ENCODE measurements at places on chromosomes 4 and X. TPM values are rescaled to one million over a fixed set of nuclear protein-coding genes. Genes with fewer than 3 reads are reported as not detected.

DNA sequence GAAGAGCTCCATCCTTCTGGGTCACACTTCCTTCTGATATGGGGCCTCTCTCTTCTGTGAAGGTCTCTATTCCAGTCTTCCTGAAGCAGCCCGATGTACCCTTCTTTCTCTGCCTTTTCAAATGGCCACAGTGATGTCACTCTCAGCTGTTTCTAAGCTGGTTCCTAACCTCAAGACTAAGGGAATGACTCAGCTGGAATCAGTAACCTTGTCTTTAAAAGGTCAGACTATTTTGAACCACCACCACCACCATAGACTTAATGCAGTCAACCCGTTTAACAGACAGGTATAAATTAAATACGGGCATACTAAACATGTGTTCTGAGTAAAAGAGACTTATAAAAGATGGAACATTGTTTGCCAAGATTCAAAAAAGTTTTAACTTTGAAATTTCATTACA, 121.0 kb downstream of the PPA2 start:
- no peaks in the 10 kb centered on the region for H3K4me1 ChIP-seq
- H3K36me3 ChIP-seq: no peaks in the 10 kb centered on the region
- no peaks in the 10 kb centered on the region for H3K27me3 ChIP-seq
- no peak overlapping the region for H3K4me3 ChIP-seq
- DNase-seq: peak; percentile 8

- H3K4me1 ChIP-seq: no peaks in the 10 kb centered on the region
- H3K4me3 ChIP-seq: no peak overlapping the region
- DNase-seq: peak; percentile 49
- no peaks in the 10 kb centered on the region for H3K36me3 ChIP-seq
- no peaks in the 10 kb centered on the region for H3K27me3 ChIP-seq
- no peak overlapping the region for H3K27ac ChIP-seq
Observed at GRCh38 chr4:126405369-126405982, 1090.7 kb downstream of the FAT4 start.

GRCh38 chrX:38661561-38661960, 100.2 kb downstream of the TSPAN7 start:
- no peak overlapping the region for H3K27ac ChIP-seq
- DNase-seq: no peak
- no peaks in the 10 kb centered on the region for H3K4me1 ChIP-seq
- H3K27me3 ChIP-seq: no peaks in the 10 kb centered on the region
- H3K4me3 ChIP-seq: no peak overlapping the region

GRCh38 chr4:107006218-107006617, 29.9 kb downstream of the DKK2 start:
- H3K4me1 ChIP-seq: no peaks in the 10 kb centered on the region
- H3K36me3 ChIP-seq: no peaks in the 10 kb centered on the region
- no peaks in the 10 kb centered on the region for H3K27me3 ChIP-seq
- no peak overlapping the region for H3K27ac ChIP-seq
- DNase-seq: no peak

GRCh38 chr4:153822316-153822715, 33.4 kb upstream of the SFRP2 start:
- no peak for DNase-seq
- H3K27ac ChIP-seq: no peak overlapping the region
- no peaks in the 10 kb centered on the region for H3K27me3 ChIP-seq
- no peak overlapping the region for H3K4me3 ChIP-seq
- H3K4me1 ChIP-seq: no peaks in the 10 kb centered on the region
- no peaks in the 10 kb centered on the region for H3K36me3 ChIP-seq

- DNase-seq: no peak
- H3K27me3 ChIP-seq: no peaks in the 10 kb centered on the region
- no peaks in the 10 kb centered on the region for H3K4me1 ChIP-seq
- H3K27ac ChIP-seq: no peak overlapping the region
- no peak overlapping the region for H3K4me3 ChIP-seq
- no peaks in the 10 kb centered on the region for H3K36me3 ChIP-seq
Observed at GRCh38 chr4:151743128-151743854, 17.5 kb downstream of the GATB start.

DNA sequence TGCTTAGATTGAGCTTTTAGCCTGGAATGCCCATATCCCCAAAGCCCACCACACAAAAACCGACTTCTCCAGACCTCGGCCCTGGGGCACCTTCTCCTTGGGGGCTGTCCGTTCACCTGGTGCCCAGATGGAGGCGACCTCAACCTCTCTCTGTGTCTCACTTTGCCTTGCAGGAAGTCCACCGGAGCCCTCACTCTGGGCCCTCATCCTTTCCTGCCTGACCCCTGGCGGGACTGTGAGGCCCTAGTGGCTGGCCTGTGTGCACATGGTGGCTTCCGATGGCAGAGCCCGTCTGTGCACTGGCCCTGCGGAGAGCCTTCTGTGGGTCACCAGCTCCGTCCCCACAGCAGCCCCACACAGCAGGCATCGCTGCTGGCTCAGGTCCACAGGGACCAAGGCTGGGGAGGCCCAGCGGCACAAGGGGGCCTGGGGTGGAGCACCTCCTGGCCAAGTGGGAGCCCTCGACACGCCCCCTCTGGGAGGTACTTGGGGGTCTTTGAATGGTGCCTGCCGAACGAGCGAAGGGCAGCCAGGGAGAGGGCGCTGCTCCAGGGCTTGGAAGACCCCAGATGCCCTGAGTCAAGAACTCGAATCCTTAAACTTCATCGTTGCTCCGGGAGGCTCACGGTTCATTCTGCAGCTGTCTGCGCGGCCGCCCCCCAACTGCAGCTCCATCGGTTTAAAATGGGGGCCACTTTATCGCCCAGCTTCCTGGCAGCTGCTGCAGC, 97.2 kb upstream of the ADRA2C start:
- no peaks in the 10 kb centered on the region for H3K36me3 ChIP-seq
- no peak overlapping the region for H3K4me3 ChIP-seq
- H3K27ac ChIP-seq: no peak overlapping the region
- no peak for DNase-seq
- peaks cover 4% of the 10 kb centered on the region for H3K27me3 ChIP-seq
- H3K4me1 ChIP-seq: no peaks in the 10 kb centered on the region

GRCh38 chr4:112485930-112486329, 30.1 kb downstream of the NEUROG2 start:
- no peak overlapping the region for H3K4me3 ChIP-seq
- no peak overlapping the region for H3K27ac ChIP-seq
- no peaks in the 10 kb centered on the region for H3K36me3 ChIP-seq
- no peak for DNase-seq

- H3K4me1 ChIP-seq: no peaks in the 10 kb centered on the region
- no peak overlapping the region for H3K27ac ChIP-seq
Observed at GRCh38 chrX:69079268-69079667, 86.0 kb downstream of the PJA1 start.

- no peaks in the 10 kb centered on the region for H3K27me3 ChIP-seq
- no peak for DNase-seq
- no peaks in the 10 kb centered on the region for H3K36me3 ChIP-seq
- H3K4me1 ChIP-seq: no peaks in the 10 kb centered on the region
- no peak overlapping the region for H3K27ac ChIP-seq
Observed at GRCh38 chr4:100960232-100960631, 387.1 kb downstream of the PPP3CA start.

GRCh38 chrX:32185160-32185559, 1026.2 kb downstream of the DMD start:
- DNase-seq: peak; percentile 1
- H3K36me3 ChIP-seq: no peaks in the 10 kb centered on the region
- no peak overlapping the region for H3K27ac ChIP-seq
- no peaks in the 10 kb centered on the region for H3K27me3 ChIP-seq
- H3K4me3 ChIP-seq: no peak overlapping the region

GRCh38 chr4:15901007-15901406, 37.5 kb downstream of the FGFBP1 start:
- no peaks in the 10 kb centered on the region for H3K27me3 ChIP-seq
- H3K4me1 ChIP-seq: no peaks in the 10 kb centered on the region
- DNase-seq: no peak
- no peaks in the 10 kb centered on the region for H3K36me3 ChIP-seq
- H3K4me3 ChIP-seq: no peak overlapping the region

GRCh38 chr4:156594624-156595023, 377.0 kb downstream of the PDGFC start:
- no peaks in the 10 kb centered on the region for H3K27me3 ChIP-seq
- H3K4me1 ChIP-seq: peaks cover 10% of the 10 kb centered on the region
- no peaks in the 10 kb centered on the region for H3K36me3 ChIP-seq

DNA sequence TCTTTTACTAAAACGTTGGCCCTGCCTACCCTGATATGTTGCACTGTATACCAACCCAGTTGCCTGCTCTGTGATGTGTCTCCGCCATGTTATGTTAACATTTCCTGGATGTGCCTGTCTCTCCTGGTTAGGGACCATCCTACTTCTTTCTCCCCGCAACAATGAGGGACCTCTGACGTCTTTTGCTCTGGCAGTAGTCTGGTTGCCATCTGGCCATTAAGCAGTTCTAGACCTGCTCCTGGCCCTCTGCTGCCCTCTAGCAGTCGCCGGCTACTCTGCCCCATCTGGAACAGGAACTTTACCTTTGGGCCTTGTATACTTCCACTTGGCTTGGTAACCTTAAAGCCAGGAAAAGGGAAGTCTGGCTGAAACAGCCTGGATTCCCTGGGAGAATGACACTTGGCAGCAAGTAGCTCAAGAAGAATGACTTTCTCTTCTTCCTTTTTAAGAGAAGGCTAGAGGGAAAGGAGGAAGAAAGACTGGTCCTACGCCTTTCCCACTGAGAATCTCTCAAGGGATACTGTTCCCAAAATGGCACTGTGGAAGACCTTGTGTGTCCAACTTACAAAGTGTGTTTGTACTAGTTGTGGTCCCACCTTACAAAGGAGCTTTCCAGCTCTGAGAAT, 63.5 kb downstream of the GPC3 start:
- no peaks in the 10 kb centered on the region for H3K27me3 ChIP-seq
- peak overlapping the region; percentile 97 for H3K27ac ChIP-seq
- peaks cover 34% of the 10 kb centered on the region for H3K4me1 ChIP-seq
- H3K4me3 ChIP-seq: no peak overlapping the region
- no peaks in the 10 kb centered on the region for H3K36me3 ChIP-seq
- peak; percentile 71 for DNase-seq

- no peaks in the 10 kb centered on the region for H3K4me1 ChIP-seq
- no peaks in the 10 kb centered on the region for H3K27me3 ChIP-seq
- no peak for DNase-seq
- H3K27ac ChIP-seq: no peak overlapping the region
- no peak overlapping the region for H3K4me3 ChIP-seq
Observed at GRCh38 chr4:146232131-146232722, 17.9 kb downstream of the REELD1 start.

- no peaks in the 10 kb centered on the region for H3K27me3 ChIP-seq
- no peaks in the 10 kb centered on the region for H3K36me3 ChIP-seq
- no peak overlapping the region for H3K4me3 ChIP-seq
- DNase-seq: peak; percentile 9
- no peaks in the 10 kb centered on the region for H3K4me1 ChIP-seq
- no peak overlapping the region for H3K27ac ChIP-seq
Observed at GRCh38 chrX:2767631-2768455, 16.0 kb downstream of the XG start.

DNA sequence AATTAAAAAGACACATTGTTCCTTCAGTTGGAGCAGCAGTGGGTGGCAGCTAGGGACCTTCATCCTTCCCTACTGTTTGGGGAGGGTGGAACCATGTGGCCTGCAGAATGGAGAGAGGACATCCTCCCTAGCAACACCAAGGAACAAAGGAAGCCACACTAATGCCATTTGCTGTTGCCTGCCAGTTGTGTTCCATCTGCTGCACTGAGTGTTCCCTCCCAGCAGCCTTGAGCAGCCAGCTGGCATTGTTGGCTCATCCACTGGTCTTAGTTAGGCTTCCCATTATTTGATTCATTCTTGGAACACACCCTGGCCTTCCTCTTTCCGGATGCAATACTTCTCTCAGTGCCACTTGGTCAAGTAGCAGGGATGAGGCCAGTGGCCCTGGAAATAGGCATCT, 25.0 kb upstream of the HMGB3 start:
- H3K27ac ChIP-seq: no peak overlapping the region
- H3K36me3 ChIP-seq: no peaks in the 10 kb centered on the region
- H3K4me1 ChIP-seq: no peaks in the 10 kb centered on the region
- H3K27me3 ChIP-seq: no peaks in the 10 kb centered on the region
- no peak for DNase-seq

DNA sequence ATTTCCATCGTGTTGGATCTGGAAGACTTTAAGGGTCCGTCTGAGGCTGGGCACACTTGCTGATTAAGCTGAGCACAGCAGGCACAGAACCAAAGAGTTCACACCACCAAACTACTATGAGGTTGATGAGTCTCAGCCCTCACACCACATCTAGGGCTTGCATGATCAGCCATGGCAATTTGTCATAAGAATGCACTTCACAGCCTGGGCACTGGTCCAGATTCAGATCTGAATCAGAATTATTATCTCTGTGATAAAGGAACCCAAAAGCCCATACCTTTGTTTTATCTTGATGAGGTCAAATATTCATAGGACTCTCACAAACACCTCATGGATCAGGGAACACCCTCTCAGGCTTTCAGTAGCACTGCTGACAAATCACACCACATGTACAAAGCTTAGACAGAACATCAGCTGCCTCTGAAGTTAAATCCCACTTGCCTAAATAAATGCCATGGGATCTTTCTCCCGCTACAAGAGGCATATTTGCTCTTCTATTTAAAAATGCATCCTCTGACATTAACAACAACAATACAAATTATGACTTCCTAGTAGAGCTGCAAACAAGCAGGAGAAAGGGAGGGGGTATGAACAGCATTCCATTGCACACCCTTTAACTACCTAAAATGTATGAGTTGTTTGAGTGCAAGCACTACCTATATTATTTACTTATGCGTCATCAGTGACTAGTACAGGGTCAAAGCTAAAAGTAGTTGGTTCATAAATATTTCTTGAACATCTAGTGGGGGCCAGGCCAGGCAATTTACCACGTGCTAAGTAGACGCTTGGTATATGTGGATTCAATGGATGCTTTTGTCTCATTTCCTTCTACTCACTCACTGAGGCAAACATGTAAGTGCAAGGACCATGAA, 186.3 kb upstream of the FGF13 start:
- no peak for DNase-seq
- no peaks in the 10 kb centered on the region for H3K4me1 ChIP-seq
- no peaks in the 10 kb centered on the region for H3K27me3 ChIP-seq
- no peaks in the 10 kb centered on the region for H3K36me3 ChIP-seq

- H3K36me3 ChIP-seq: no peaks in the 10 kb centered on the region
- no peak overlapping the region for H3K4me3 ChIP-seq
- no peak for DNase-seq
- H3K27ac ChIP-seq: no peak overlapping the region
- H3K4me1 ChIP-seq: no peaks in the 10 kb centered on the region
- H3K27me3 ChIP-seq: no peaks in the 10 kb centered on the region
Observed at GRCh38 chrX:118182025-118182424, 65.4 kb upstream of the KLHL13 start.

DNA sequence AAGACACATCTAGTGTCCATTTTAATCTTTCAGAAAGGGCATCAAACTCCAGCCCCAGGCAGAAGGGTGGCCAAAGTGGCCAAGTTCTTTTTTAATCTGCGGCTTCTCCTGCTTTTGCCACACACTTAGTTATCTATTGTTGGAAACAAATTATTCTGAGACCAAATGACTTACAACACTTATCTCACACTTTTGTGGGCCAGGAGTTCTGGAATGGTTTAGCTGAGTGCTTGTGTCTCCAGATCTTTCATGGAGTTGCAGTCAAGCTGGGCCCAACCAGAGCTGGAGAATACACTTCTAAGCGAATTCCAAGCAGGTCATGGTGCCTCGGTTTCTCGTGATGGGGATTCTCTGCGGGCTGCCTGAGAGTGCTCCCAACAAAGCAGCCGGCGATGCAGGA, 4.0 kb downstream of the TXK start:
- no peak overlapping the region for H3K4me3 ChIP-seq
- H3K4me1 ChIP-seq: peaks cover 17% of the 10 kb centered on the region
- no peak overlapping the region for H3K27ac ChIP-seq
- no peak for DNase-seq
- no peaks in the 10 kb centered on the region for H3K27me3 ChIP-seq
- H3K36me3 ChIP-seq: no peaks in the 10 kb centered on the region

Gene NOX1
- total RNA-seq: not detected

Gene SPANXA1
- total RNA-seq: not detected

Gene OTUD6A
- not detected for total RNA-seq

Gene TEX11
- total RNA-seq: 0.23 TPM

All from SJCRH30 (cell line).